WERI-Rb-1 (cell line): ENCODE measurements at places on chromosomes 4 and X.

- no peak for DNase-seq
Measured at GRCh38 chr4:113899271-113900070, 80.0 kb downstream of the ARSJ start.

- DNase-seq, result no peak
Measured at GRCh38 chrX:124346117-124346876, at the start of gene SH2D1A. Gene SH2D1A, plus strand, starts transcription at chrX:124346563. Its CDS starts 80 bp downstream, at chrX:124346643.

DNA sequence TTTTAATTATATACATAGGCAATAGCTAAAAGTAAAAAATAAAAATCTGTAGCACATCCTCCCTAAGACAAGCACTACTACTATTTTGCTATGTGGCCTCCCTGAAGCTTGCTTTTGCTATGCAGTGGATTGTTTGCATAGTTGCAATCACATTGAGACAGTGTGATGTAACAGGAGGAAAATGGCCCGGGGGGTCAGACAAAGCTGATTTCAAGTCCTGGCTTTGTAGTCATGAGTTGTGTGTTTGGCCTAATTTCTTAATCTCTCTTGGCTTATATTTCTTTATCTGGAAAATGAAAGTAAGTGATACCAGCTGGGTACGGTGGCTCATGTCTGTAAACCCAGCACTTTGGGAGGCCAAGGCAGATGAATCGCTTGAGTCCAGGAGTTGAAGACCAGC is 166.6 kb downstream of the LHFPL1 start:
- DNase-seq, result no peak

DNA sequence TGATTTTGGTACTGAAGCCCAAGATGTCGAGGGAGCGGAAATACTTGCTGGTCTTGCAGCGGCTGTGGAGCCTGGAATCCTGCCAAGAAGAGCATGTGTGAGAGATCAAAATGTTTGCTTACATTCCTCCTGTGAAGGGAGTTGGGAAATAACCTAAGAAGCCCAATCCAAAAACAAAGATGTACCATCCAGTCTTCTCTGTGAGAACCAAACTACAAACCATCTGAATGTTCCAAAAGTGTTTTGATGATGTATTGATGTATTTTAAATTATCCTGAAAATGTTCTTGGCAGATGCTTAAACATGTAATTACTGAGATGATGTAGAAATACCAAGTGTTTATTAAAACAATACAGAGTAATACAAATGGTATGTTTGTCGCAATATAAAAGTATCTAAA is 10.1 kb upstream of the ADH1A start:
- no peak for DNase-seq

GRCh38 chr4:104879367-104879766 is 267.3 kb upstream of the TET2 start:
- DNase-seq, result no peak

- no peak for DNase-seq
Measured at GRCh38 chr4:151887031-151887815, 126.4 kb upstream of the GATB start.

DNA sequence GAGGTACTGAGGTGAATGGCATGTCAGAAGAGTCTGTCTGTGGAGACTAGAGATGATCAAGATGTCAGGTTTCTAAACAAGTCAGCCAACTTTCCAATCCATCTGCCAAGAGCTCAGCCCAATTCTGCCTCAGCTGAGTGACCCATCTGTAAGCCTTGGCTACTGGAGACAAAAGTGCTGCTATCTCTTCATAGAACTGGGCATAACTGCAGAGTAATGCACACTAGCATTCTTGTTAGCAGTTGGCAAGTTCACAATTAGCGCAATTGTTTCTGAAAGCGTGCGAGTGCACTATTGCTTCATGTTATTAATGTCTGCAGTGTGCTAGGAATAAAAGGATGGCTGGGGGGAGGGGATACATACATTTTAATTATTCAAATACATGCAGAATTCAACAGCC is 32.9 kb upstream of the SH3D19 start:
- DNase-seq, result no peak

DNA sequence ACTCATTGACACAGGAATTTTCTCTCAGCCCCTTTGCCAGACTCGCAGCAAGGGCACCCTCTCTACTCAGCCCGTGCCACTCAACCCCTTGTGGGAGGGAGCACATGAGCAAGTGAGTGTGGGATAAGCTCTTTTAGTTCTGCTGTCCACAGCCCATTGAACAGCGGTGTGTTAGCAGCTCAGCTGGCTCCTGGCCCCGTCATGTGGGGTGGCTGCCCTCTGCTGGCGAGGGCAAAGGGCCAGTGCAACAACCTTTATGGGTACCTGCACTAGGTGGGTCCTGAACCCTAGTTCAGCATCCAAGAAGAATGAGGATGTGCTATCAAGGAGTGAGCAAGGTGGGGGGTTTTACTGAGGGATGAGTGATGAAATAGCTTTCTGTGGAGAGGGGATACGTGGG is 85.0 kb upstream of the ZNF81 start:
- peak; percentile 52 for DNase-seq

DNA sequence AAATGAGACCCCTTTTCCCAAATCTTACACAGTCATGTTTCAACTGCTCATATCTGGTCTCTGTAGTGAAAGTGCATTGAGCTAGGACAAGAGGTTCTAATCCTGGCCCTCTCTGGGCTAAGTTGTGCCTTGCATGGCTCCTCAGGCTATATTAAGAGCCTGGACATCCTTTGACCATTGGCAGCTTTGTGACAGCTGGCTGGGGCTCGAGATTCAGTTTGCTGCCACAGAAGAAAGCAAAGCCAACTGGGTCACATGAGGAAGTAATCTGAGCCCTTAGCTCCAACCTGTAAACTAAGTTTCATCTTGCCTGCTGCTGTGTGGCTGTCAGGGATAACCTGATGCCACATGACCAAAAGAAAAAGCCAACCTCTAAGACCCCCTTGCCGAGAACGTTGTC is 51.8 kb upstream of the JADE1 start:
- DNase-seq, result peak; percentile 81

GRCh38 chr4:15020502-15021286 is 18.4 kb downstream of the CPEB2 start:
- DNase-seq, result no peak

DNA sequence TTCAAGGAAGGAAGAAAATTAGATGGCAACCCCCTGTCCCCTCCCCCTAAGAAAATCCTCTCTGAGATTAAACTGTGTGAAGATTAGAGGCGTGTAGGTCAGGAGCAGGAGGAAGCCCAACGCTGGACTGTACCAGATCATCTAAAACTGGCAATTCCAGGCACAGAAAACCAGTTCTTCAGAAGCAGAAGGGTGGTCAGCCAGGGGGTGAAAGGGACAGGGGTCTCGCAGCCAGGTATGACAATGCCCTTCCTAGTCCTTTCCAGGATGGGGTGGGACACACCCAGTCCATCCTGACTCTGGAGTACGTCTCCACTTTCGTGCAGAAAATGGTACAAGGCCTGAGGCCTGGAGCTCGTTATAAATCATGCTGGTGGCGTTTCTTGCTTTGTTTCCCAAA is 3.3 kb upstream of the RHOH start:
- peak; percentile 22 for DNase-seq

DNA sequence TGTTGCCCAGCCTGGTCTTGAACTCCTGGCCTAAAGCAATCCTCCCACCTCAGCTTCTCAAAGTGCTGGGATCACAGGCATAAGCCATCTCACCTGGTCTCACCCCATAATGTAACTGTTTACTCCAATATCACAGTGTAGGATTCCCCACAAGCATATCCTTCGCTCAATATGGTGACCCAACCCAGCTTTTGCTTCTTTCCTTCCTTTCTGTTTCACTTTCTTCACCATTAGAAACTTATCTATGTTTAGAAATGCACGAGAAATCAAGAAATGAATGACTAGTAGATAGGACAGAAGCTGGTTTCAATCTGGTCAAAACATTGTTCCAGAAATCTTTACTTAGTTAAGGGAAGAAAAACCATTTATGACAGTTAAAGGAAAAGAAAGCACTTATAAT is 18.9 kb downstream of the TSPAN5 start:
- DNase-seq, result no peak
